ENCODE measurements at places on chromosomes 4 and X. TPM values are rescaled to one million over a fixed set of nuclear protein-coding genes. Genes with fewer than 3 reads are reported as not detected.

- no peaks in the 10 kb centered on the region for H3K4me1 ChIP-seq
- no peak overlapping the region for H3K27ac ChIP-seq
- no peak for DNase-seq
- H3K27me3 ChIP-seq, result no peaks in the 10 kb centered on the region
- H3K36me3 ChIP-seq, result no peaks in the 10 kb centered on the region
Observed at GRCh38 chr4:5366421-5366820, 315.1 kb downstream of the STK32B start.

Gene MAGEE2
- not detected for total RNA-seq

Gene KLHL5
- total RNA-seq, result 16.3 TPM

Gene FAM47E
- total RNA-seq, result 2.5 TPM

All from heart left ventricle (tissue), 16 donors.